Thymus (tissue), 14 donors: ENCODE measurements at places on chromosomes 3 and 15. TPM values are rescaled to one million over a fixed set of nuclear protein-coding genes. Genes with fewer than 3 reads are reported as not detected.

NTRK3 gene
- 0.57 TPM for total RNA-seq

GRCh38 chr15:72233769-72234168 lies 2.8 kb upstream of the PKM start:
- H3K4me1 ChIP-seq = no peaks in the 10 kb centered on the region
- DNase-seq = no peak
- H3K27ac ChIP-seq = no peak overlapping the region
- H3K27me3 ChIP-seq = no peaks in the 10 kb centered on the region
- no peak overlapping the region for H3K4me3 ChIP-seq

GRCh38 chr3:186165331-186165730 lies 56.4 kb upstream of the ETV5 start:
- H3K36me3 ChIP-seq = no peaks in the 10 kb centered on the region
- no peak for DNase-seq
- no peaks in the 10 kb centered on the region for H3K4me1 ChIP-seq
- no peaks in the 10 kb centered on the region for H3K27me3 ChIP-seq
- H3K4me3 ChIP-seq = no peak overlapping the region
- H3K27ac ChIP-seq = no peak overlapping the region

- H3K4me1 ChIP-seq = no peaks in the 10 kb centered on the region
- no peak overlapping the region for H3K27ac ChIP-seq
- no peaks in the 10 kb centered on the region for H3K36me3 ChIP-seq
- H3K4me3 ChIP-seq = no peak overlapping the region
- no peak for DNase-seq
Observed at GRCh38 chr3:42055291-42055690, 35.9 kb upstream of the TRAK1 start.

GRCh38 chr3:133041524-133041829 lies 3.3 kb downstream of the TMEM108 start:
- peaks cover 47% of the 10 kb centered on the region for H3K27me3 ChIP-seq
- no peak overlapping the region for H3K4me3 ChIP-seq
- no peak for DNase-seq
- no peak overlapping the region for H3K27ac ChIP-seq
- H3K36me3 ChIP-seq = no peaks in the 10 kb centered on the region

DNA sequence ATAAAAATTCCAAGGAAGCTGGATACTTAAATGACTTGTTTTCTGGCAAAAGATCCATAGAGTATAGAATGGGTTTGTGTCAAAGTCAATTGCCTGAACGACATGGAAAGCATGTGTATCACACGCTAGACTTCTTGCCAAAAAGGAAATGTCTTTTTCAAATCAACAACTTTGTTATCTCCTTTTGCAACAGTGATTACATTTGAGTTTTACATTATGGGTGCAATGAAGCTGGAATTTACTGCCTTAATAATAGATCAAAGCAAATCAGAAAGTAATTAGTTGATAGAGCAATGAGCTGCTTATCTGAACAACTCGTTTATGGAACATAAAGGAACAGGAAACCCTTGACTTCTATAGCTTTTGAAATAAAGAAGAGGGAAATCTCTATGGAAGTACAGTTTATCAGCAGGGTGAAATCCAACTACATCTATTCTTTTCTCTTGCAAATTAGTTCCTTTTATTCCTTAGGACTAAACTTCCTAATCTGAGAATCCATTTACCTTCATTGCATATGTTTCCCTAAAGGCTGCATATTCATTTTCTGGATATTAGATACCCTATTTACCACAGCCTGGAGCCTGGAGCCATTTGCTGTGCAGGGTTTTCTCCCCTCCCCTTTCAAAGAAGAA lies 415.1 kb upstream of the NECTIN3 start:
- no peaks in the 10 kb centered on the region for H3K27me3 ChIP-seq
- no peak overlapping the region for H3K4me3 ChIP-seq
- no peak overlapping the region for H3K27ac ChIP-seq
- no peaks in the 10 kb centered on the region for H3K4me1 ChIP-seq
- DNase-seq = no peak
- H3K36me3 ChIP-seq = no peaks in the 10 kb centered on the region

CCDC9B gene
- total RNA-seq = 0.28 TPM

RAP2B gene
- 10.3 TPM for total RNA-seq

- peaks cover 10% of the 10 kb centered on the region for H3K4me1 ChIP-seq
- H3K27ac ChIP-seq = no peak overlapping the region
- no peaks in the 10 kb centered on the region for H3K27me3 ChIP-seq
- H3K36me3 ChIP-seq = no peaks in the 10 kb centered on the region
- no peak for DNase-seq
Observed at GRCh38 chr15:31017311-31017710, 25.9 kb upstream of the MTMR10 start.
